ENCODE measurements at places on chromosomes 7 and 10.

- no peak for DNase-seq
Measured at GRCh38 chr7:77727936-77728701, 31.9 kb downstream of the RSBN1L start.

DNA sequence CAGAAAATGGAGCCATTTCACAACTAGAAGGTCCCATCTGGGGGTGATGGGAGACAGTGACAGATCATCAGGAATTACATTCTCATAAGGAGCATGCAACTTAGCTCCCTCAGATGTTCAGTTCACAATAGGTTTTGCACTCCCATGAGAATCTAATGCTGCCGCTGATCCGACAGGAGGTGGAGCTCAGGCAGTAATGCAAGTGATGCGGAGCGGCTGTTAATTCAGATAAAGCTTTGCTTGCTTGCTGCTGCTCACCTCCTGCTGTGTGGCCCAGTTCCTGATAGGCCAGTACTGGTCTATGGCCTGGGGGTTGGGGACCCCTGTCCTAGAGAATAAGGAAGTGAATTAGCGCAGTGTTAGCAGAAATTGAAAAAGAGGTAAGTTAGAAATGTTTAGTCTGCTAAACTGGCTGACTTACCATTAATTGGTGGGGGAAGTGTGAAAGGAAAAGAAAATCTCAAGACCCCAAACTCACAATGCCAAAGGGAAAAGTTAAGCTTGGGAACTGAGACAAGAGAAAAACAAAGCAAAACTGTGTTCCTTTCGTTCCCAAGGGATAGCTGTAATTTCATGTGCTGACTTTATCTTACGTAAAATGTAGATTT, 76.4 kb downstream of the LYZL2 start:
- no peak for DNase-seq

DNA sequence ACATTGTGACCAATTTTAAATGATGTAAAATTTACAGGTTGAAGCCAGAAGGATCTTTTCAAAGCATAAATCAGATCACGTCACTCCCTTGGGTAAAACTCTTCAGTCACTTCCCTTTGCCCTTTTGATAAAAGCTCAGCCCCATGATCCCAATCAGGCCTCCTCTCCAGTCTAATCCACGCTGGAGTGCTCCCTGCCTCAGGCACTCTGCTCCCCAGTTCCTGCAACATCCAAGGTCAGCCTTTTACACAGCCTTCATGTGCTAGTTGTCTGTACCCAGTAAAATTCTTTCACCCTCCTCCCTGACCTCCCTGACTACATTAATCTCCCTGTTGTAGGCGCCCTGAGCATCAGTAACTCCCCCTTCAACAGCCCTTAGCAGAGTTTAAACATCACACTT, 14.1 kb downstream of the ELMO1 start:
- no peak for DNase-seq

GRCh38 chr10:11756766-11757315, 14.7 kb downstream of the ECHDC3 start:
- no peak for DNase-seq

DNA sequence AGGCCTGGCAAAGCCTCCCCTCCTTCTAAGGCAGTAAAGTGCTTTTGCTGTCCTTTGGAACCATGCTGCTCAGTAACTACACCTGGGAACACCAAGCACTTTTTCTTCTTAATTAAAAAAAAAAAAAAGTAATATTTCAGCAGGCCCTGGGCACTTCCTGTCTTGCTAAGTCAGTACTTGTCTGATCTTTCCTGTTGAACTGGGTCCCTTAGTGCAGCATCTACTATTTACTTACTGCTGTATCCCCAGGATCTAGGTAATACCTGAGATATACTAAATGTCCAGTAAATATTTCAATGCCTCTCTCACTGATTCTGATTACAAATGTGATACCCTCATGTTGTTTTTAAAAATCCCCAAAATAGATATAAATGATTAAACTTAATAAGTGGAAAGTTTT, 77.4 kb downstream of the PPP1R3C start:
- DNase-seq, result no peak

DNA sequence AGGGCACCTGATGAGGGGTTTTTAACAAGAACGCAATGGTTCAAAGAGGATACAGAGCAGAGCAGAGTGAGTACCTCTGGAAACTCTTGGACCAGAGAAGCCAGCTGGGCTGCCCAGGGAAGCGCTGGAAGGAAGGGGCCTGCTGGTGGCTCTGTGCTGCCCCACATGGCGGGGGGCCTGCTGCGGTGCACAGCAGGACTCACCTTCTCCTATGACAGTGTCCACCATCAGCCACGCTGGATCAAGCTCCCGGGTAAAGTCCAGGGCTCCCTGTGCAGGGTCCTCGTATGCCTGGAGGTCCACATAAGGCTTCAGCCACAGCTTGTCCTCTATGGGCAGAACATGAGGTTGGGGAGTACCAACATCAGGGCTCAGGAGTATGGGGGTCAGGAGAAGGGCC, 12.5 kb downstream of the EPHA1 start:
- no peak for DNase-seq

DNA sequence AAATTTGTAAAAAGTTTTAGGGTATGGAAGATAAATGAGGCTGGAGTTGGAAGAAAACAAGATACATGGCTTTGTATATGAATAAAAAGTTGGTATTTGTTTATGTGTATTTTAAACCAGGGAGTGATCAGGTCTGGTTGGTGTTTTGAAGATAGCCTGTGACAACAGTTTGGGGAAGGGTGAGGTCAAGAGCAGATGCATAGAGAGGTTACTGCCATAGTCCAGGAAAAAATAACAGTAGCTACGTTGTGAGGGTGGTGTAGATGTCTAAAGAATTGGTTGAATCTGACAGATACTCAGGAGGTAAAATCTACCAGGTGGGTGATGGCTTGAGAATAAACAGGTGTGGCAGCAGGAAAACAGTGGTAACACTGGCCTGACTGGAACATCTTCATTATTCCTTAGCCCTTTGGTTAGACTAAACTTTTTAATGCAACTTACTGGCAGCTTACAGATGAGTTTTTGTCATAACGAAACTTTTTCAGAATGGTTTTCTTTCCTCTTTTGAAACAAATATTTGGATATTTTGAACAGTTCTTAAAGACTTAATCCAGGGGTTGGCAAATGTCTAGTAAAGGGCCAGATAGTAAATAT, 25.5 kb downstream of the ZNRF2 start:
- DNase-seq, result no peak

DNA sequence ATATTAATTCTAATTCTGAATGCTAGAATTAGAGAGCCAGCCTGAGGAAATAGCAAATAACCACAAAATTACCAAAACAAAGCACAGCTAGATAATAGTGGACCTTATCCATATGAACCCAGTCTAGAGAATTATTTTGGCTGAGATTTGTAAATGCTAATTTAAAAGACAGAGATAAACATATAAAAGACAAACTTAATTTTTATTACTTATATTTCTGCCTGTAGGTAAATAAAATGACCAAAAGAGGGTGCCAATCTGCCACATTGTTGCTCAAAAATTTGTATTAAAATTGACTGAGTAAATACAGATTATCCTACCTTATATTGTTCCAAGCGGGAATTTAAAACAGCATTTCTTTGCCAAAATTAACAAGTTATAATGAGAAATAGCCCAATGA, 20.2 kb downstream of the RTKN2 start:
- DNase-seq, result no peak

DNA sequence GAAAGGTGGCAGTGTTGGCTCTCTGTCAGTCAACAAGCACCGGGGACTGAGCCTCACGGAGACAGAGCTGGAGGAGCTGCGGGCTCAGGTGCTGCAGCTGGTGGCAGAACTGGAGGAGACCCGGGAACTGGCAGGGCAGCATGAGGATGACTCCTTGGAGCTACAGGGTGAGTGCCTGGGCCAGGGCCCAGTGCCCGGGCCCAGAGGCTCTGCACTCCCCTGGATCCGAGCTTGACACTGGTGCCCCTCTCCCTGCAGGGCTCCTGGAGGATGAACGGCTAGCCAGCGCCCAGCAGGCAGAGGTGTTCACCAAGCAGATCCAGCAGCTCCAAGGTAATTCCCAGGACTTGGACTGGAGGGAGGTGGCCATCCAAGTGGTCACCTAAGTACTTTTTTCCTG, 2.7 kb downstream of the CCDC136 start:
- DNase-seq, result no peak

DNA sequence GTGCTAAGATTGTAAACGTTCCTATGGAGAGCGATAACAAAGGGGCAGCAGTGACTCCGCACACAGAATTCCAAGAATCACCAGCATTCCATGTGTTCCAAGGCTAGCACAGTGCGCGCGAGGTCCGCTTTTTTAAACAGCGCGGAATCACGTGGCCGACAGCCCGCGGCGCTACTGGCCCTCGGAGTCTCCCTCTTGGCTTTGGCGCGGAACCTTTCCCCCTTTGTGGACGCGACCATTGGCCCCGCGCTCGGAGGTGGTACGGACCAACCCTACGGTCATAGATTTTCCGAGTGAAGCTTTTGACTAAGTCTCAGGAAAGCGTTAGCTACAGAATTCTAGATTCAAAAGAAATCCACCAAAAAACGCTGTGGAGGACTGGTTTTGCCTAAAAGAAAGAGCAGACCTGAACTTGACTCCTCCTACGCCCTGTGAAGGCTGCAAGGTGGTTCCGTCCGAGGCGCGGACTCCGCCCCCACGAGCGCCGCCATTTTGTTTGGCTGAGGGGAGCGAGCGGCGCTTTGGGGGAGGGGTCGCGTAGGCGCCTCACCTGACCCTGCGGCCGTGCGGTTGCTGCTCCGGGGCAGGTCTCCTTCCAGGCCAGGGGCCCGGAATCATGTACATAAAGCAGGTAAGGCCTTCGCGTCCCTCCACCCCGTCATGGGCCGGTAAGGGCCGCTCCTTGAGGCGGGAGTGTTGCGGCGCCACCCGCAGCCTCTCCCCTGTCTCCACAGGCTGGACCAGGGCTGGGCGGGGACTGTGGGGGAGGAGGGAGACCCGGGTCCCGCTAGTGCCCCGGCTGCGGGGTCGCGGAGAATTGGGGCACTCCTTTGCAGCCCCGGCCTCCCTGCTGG, at the start of gene SMC3:
TSS of gene SMC3 (plus strand) at position 495 of the 854 bp plus-strand sequence. CDS start at position 617, 122 bp downstream.
- DNase-seq, result peak; percentile 52

DNA sequence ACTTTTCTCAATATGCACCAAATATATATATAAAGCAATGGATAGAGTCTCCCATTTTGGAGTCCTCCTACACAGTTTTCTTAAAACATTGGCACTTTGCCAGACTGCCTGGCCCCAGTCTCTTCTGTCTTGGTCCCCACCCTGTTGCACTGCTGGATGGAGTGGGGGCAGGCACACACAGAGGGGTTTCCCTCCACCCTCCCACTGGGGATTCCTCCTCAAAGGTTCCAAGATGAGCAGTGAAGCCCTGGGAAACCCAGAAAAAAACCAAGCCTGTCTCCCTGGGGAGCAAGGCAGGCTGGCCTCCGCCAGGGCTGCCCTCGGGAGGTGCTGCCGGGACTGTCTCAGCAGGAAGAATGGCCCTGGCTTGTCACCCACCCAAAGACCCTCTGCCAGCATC, 68.0 kb downstream of the SH3PXD2A start:
- no peak for DNase-seq

GRCh38 chr10:28127881-28128280, 129.0 kb upstream of the ODAD2 start:
- no peak for DNase-seq

GRCh38 chr7:149724661-149725425, 48.5 kb downstream of the ZNF467 start:
- no peak for DNase-seq

DNA sequence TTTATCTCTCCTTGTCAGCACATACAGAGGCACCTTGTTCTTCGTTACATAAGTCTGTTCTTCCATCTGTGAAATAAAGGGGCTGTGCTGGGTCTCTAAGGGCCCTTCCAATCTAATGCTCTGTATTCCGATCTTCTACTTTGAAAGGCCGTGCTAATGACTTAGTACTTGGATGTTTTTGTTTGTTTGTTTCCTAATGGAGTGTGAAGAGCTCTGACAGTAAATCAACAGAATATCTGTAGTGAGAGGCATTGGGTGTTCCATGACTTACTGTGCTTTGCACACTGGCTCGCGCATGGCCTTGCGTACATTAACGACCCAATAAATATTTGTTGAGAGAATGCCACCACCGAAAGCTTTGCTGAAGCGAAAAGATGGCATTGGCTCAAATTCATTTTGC, 162.1 kb downstream of the CHN2 start:
- DNase-seq, result no peak

GRCh38 chr7:136958016-136958415, 89.6 kb downstream of the CHRM2 start:
- DNase-seq, result no peak

GRCh38 chr10:72009425-72010081, 45.4 kb downstream of the CHST3 start:
- no peak for DNase-seq

DNA sequence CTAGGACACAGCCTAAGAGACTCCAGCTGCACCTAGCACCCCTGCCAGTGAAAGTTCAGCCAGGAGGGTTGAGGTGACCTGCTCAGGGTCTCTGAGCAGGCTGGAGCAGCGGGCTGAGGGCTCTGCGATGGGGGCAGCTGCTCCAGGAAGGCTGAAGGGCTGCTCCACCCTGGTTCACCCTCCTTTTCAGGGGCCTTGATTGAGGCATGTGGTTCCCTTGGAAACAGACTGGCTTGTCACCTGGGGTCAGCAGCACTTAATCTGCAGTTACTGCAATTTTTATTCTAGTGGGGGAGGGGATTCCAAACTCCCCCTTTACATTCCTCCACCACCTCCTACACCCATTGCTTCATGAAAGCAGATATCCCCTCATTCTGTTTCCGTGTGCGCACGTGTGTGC, 85.3 kb upstream of the UNC5B start:
- DNase-seq, result no peak

Data from HuH-7.5 (cell line).